Astrocyte of the cerebellum (primary cell): ENCODE measurements at places on chromosomes 2 and 18.

DNA sequence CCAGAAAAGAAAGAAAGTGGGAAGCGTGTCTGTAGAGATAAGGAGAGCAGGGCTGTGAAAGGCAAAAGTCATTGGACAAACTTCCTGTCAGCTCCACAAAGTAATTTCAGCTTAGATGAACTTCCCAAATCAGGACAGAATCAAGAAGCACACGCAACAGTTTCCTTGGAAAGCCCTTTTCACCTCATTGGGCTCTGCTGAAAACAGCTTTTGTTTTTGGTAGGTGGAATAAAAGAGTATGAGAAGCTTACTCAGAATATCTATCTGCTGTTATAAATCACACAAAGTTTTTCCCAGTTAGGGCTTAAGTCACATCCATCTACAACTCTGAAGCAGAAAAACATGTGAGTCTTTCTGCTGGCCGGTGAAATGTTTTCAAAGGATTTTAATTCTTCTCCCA lies 42.4 kb upstream of the EFEMP1 start:
- DNase-seq, result no peak

GRCh38 chr2:46519265-46519664 lies 39.9 kb downstream of the TMEM247 start:
- DNase-seq, result no peak

DNA sequence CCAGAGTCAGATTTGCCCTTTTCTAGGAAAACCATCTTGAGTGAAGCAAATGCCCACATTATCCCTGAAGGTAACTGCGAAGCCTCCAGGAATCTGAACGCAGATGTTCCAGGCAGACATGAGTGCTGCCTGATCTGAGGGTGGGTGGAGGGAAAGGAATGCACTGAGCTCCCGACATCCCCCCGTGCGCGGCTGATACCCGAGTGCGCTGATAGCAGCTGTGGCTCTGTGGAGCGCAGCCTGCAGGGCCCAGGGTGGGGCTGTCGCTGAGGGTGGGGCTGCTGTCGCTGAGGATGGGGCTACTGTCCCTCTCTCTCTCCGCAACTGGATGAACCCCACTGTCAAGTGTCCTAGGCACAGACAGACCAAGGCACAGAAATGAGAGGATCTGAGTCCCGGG lies 82.4 kb downstream of the GFPT1 start:
- DNase-seq, result no peak

- no peak for DNase-seq
Measured at GRCh38 chr2:135125940-135126339, 73.8 kb downstream of the RAB3GAP1 start.

GRCh38 chr18:31679791-31680432 lies 4.5 kb downstream of the B4GALT6 start:
- no peak for DNase-seq
